HFFc6 (cell line): ENCODE measurements at places on chromosomes 11 and 22.

DNA sequence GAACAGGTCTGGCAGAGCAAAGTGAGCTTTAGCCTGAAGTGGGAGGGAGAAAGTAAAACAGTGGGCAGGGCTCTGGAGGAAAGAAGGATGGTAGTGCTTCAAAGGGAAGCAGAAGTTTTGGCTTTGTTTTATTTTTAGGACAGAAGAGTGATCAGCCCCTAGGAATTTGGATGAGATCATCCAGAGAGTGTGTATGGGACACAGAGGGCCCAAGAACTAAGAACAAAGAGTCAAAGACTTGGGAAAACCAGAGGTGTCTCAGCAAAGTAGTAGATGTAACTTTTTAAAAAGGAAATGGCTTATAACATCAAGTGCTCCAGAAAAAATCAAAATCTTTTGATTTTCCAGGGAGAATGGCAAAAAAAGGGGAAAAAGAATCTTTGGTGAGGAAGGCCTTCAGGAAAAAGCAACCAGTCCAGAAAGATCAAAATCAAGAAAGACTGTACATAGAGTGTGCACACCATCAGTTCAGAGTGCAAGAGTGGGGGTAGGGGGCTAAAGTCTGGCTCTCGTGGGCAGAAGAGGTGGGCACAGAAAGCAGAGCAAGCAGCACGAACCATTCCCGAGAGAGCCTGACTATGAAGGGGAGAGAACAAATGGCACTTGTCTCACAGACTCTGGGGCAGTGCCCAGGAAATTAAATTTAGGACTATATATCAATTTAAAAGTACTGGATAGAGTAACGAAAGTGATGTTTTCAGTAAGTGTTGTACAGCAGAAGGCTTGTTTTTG, 30.0 kb downstream of the MAPK1 start:
- H3K4me3 ChIP-seq = peak overlapping the region; percentile 80
- H3K36me3 ChIP-seq = peaks cover 5% of the 10 kb centered on the region; the same call in 1 of the 2 replicates
- no peaks in the 10 kb centered on the region for H3K27me3 ChIP-seq
- DNase-seq = peak; percentile 87
- H3K27ac ChIP-seq = peak overlapping the region; percentile 98
- peaks cover 51% of the 10 kb centered on the region for H3K4me1 ChIP-seq

GRCh38 chr11:58727415-58727797, 4.3 kb downstream of the GLYAT start:
- DNase-seq = no peak
- no peaks in the 10 kb centered on the region for H3K4me1 ChIP-seq
- H3K4me3 ChIP-seq = no peak overlapping the region
- H3K36me3 ChIP-seq = no peaks in the 10 kb centered on the region

DNA sequence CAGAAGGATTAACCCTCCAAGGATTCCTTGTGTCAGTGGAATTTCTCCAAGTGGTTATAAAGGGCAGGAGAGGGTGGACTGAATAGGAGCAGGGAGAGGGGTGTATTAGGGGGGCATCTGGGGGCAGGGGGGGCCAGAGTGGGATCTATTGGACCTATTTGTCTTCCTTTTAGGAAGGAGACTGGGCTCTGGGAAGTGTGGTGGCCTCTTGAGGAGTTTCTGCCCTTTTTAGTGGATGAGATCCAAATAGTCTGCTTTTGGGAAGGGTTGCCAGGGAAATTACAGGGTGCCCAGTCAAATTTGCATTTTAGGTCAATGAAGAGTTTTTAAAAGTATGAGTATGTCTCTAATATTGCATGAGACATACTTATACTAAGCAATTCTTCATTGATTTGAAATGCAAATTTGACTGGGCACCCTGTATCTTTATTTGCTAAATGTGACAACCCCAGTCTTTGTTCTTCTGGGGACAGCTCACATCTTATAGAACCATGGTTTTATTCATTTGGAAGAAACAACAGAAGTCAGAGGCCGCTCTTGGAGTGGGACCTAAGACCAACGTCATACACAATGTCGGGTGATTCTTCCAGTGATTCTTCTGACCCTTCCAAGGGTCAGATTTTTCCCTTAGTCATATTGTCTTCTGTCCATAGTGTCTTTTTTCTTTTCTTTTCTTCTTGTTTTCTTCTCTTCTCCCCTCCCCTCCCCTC, 429 bp upstream of the SLC22A6 start:
- H3K27me3 ChIP-seq = peaks cover 12% of the 10 kb centered on the region
- H3K27ac ChIP-seq = no peak overlapping the region
- no peak for DNase-seq
- no peak overlapping the region for H3K4me3 ChIP-seq
- no peaks in the 10 kb centered on the region for H3K4me1 ChIP-seq

DNA sequence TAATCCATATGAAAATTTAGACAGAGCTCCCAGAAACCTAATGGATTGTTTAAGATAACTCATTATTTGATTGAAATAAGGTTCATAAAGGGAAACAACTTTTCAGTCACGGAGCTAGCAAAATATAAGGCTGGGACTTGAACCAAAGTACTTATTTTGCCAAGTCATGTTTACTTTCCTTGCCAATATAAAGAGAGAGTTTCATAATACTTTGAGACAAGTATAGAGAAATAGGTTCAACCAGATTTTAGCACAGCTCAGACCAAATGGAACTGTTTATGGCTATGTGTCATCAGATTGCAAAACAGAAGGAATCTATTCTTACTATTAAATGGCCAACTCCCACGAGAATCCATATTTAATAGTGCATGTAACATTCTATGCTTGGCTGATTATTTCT, 1517.5 kb upstream of the TENM4 start:
- no peaks in the 10 kb centered on the region for H3K27me3 ChIP-seq
- H3K27ac ChIP-seq = no peak overlapping the region
- H3K4me1 ChIP-seq = no peaks in the 10 kb centered on the region
- no peak overlapping the region for H3K4me3 ChIP-seq
- no peak for DNase-seq

- DNase-seq = no peak
- peaks cover 29% of the 10 kb centered on the region for H3K36me3 ChIP-seq
- H3K27ac ChIP-seq = no peak overlapping the region
- H3K27me3 ChIP-seq = peaks cover 6% of the 10 kb centered on the region; the same call in 1 of the 2 replicates
- no peak overlapping the region for H3K4me3 ChIP-seq
These were observed 14.8 kb downstream of the ALG12 start for GRCh38 chr22:49903322-49904039.

DNA sequence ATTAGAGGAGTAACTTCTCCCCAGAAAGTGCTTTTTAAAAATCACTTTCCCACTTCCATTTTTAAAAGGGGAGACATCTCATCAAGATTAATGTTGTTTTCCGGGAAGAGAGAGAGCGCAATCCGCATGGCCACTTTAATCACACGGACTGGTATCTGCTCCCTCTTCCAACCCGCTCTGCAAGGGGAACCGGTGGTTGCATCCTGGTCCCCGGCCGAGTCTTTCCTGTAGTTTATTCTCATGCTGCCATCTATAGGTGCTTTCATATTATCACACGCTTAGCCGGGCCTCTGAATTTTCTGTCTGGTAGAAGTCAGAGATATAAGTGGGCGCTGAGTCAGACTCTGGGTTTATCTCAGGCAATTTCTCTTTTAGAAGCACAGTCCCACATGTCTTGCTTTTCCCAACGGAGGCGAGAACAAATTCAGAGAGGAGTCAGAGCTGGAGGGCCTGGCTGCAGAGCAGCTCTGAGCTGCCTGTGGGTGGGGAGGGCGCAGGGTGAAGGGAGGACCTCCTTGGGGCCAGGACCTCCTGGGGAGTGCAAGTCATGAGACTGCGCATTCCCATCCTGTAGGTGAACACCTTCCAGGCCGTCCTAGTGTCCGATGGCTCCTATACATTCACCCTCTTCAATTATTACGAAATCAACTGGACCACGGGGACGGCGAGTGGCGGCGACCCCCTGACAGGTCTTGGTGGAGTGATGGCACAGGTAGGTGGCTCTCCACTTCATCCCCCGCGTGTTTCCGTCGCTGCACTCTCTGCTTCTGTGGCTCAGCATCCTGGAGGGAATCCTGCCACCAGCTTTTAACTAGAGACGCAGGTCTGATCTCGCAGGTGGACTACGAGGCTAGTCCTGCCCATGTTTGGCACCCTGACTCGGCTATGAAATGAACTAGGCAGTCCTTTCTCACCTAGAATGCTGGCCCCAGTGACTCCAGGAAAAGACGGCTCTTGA, 11.7 kb downstream of the TECTA start:
- peak; percentile 76 for DNase-seq
- H3K27ac ChIP-seq = no peak overlapping the region
- H3K36me3 ChIP-seq = no peaks in the 10 kb centered on the region
- no peak overlapping the region for H3K4me3 ChIP-seq
- H3K4me1 ChIP-seq = 0 out of 2 replicates have a peak, but pooled peaks cover 5% of the 10 kb centered on the region
- H3K27me3 ChIP-seq = peaks cover 24% of the 10 kb centered on the region

DNA sequence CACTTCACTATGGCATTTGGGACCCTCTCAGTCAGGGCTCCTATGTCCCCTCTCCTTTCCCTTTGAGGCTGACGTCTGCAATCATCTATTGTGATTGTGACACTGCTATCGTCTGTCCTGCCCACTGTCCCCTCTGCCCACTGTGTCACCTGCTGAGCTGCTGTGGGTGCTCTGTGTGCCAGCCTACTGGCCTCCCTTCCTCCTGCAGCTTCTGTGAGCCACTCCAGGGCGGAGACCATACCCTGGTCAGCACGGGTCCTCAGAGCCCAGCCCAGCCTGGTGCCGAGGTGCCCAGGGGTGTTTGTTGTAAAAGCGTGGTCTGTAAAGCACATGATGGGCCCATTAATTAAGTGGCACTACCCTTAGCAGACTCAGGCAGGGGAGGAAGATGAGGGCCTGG, 29.4 kb downstream of the MPPED1 start:
- no peaks in the 10 kb centered on the region for H3K4me1 ChIP-seq
- no peak overlapping the region for H3K4me3 ChIP-seq
- peaks cover 7% of the 10 kb centered on the region for H3K27me3 ChIP-seq
- DNase-seq = no peak
- H3K27ac ChIP-seq = no peak overlapping the region
- H3K36me3 ChIP-seq = no peaks in the 10 kb centered on the region; the same call in none of the 2 replicates

DNA sequence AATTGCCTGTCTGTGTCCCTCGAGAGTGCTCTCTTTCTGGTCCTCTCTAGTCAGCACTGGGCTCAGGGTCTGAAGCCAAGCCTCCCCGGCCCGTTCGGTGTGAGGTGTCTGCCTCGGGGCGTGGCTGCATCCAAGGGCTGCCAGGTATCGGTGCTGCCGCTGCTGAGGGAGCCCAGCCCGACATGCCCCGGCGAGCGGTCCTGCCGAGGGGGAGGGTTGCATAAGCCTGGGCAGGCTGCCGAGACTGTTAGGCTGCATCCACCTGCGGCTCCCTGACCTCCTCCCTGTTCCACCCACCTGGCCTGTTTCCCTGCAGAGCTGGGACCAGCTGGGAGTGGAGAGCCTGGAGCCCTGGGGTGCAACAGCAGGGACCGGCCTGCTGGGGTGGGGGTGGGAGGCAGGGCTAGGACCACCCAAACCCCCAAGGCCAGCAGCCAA, 6.3 kb downstream of the OVOL1 start:
- no peak for DNase-seq
- peaks cover 20% of the 10 kb centered on the region for H3K27me3 ChIP-seq
- H3K4me3 ChIP-seq = no peak overlapping the region
- H3K4me1 ChIP-seq = peaks cover 17% of the 10 kb centered on the region; the same call in 1 of the 2 replicates
- H3K27ac ChIP-seq = no peak overlapping the region

DNA sequence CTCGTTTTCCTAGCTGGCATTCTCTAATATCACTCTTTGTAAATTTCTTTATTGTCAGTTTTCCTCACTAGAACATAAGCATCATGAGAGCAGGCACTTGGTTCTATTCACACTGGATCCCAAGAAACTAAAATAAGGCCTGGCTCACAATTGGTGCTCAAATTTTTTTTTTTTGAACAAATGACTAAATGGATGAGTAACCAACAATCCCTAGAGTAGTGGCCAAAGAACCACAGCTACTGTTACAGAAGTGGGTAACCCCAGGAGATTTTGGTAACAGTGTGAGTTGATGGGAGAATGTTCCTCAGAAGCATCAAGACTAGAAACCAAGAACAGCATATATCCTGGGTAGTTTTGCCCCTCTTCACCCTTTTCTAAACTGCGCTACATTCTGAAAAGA, 572.6 kb downstream of the INSC start:
- H3K4me1 ChIP-seq = no peaks in the 10 kb centered on the region
- no peaks in the 10 kb centered on the region for H3K36me3 ChIP-seq
- H3K27ac ChIP-seq = no peak overlapping the region
- no peak overlapping the region for H3K4me3 ChIP-seq
- no peak for DNase-seq
- H3K27me3 ChIP-seq = peaks cover 2% of the 10 kb centered on the region

- peaks cover 27% of the 10 kb centered on the region for H3K27me3 ChIP-seq
- no peak overlapping the region for H3K4me3 ChIP-seq
- H3K36me3 ChIP-seq = no peaks in the 10 kb centered on the region
- H3K27ac ChIP-seq = no peak overlapping the region
- no peak for DNase-seq
These were observed 2.0 kb downstream of the KCNC1 start for GRCh38 chr11:17736579-17736893.

DNA sequence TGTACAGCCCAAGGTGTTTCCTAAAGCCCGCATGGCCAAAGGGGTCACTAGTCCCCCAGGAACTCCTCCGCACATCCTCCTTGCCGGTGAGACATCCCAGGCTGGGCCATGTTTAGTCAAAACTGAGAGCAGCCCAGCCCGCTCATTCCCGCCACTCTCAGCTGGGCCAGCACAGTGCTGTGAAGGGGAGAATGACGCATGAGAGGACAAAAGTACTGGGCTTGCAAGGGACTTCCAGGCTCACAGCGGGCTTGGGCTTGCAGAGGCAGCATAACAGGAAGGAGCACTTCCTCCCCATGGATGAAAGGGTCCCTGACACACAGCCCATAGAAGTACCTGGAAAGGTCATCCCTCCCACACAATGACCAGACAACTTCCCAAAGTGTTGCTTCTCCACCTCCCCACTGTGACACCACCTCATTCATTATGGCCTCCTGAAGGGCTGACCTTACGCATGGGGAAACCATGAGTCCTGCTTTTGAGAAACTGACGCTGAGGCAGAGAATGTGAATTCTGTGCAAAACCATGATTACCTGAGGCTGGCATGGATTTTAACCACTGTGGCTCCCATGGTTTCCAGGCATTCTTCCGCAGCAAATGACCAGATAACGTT, 19.1 kb downstream of the ETS1 start:
- H3K27me3 ChIP-seq = peaks cover 11% of the 10 kb centered on the region; the same call in 1 of the 2 replicates
- H3K36me3 ChIP-seq = no peaks in the 10 kb centered on the region
- H3K4me3 ChIP-seq = no peak overlapping the region

DNA sequence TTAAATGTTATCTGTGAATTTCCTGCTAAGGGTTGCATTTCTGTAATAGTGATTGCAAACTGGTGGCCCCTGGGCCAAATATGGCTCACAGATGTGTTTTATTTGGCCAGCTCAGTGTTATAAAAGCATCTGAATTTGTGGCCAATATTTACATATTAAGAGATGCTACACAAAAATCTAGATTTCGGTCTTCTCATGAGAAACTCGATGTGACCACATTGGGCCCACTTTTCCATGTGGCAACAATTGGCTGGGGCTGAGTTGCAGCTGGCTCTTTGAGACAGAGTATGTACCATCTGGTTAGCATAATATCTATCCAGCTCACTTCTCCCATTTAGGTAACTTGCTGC, 244.5 kb upstream of the POU2AF2 start:
- H3K4me1 ChIP-seq = peaks cover 19% of the 10 kb centered on the region
- H3K27me3 ChIP-seq = peaks cover 5% of the 10 kb centered on the region; the same call in 1 of the 2 replicates
- no peak overlapping the region for H3K27ac ChIP-seq
